ENCODE measurements at places on chromosomes 5 and 9. TPM values are rescaled to one million over a fixed set of nuclear protein-coding genes. Genes with fewer than 3 reads are reported as not detected.

The PCDHB15 gene
- 0.03 TPM for polyA plus RNA-seq

The TMEM245 gene
- 40.0 TPM for polyA plus RNA-seq

DNA sequence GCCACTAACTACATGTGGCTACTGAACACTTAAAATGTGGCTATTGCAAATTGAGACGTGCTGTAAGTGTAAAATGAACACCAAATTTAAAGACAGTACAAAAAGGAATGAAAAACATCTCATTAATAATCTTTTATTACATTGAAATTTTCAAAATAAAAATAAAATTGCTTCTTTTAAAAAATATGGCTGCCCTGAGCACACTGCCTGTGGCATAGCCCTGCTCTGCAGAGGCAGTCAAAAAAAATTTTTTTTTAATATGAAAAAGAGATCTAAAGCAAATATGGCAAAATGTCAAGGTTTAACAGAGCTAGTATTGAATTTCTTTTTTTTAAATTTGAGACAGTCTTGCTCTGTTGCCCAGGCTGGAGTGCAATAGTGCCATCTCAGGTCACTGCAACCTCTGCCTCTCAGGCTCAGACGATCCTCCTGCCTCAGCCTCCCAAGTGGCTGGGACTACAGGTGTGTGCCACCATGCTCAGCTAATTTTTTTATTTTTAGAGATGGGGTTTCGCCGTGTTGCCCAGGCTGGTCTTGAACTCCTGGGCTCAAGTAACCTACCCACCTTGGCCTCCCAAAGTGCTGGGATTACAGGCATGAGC lies 25.6 kb downstream of the CARNMT1 start:
- H3K27ac ChIP-seq: no peak overlapping the region
- H3K36me3 ChIP-seq: peaks cover 3% of the 10 kb centered on the region
- H3K4me1 ChIP-seq: no peaks in the 10 kb centered on the region

- no peak for DNase-seq
- no peak overlapping the region for H3K4me3 ChIP-seq
- no peaks in the 10 kb centered on the region for H3K36me3 ChIP-seq
- H3K4me1 ChIP-seq: peaks cover 1% of the 10 kb centered on the region
- H3K27ac ChIP-seq: no peak overlapping the region
- no peaks in the 10 kb centered on the region for H3K27me3 ChIP-seq
Observed at GRCh38 chr5:160534125-160534524, 112.5 kb downstream of the PTTG1 start.

The STK32A gene
- polyA plus RNA-seq: not detected

DNA sequence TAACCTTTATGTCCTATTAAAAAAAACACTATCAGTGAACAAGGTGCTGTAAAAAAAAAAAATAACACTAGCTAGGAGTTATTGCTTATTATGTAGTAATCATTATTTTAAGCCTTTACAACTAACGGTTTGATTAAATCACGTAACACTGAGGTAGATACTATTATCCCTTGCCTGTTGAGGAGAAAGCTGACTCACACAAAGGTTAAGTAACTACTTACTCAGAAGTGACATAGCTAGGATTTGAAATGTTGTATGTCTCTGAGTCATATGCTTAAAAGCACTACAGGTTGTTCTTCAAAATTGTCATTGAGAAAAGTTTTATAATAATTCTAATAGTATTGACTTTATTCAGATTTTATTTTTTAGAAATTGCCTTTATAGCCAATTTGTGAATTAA lies 8.8 kb downstream of the TENT2 start:
- peaks cover 6% of the 10 kb centered on the region for H3K4me1 ChIP-seq
- peak overlapping the region; percentile 33 for H3K27ac ChIP-seq
- H3K27me3 ChIP-seq: no peaks in the 10 kb centered on the region
- peak; percentile 35 for DNase-seq
- peaks cover 11% of the 10 kb centered on the region for H3K36me3 ChIP-seq

- H3K4me1 ChIP-seq: peaks cover 3% of the 10 kb centered on the region
- no peak overlapping the region for H3K27ac ChIP-seq
- no peak for DNase-seq
- H3K36me3 ChIP-seq: no peaks in the 10 kb centered on the region
Observed at GRCh38 chr5:122062205-122062604, 15.9 kb downstream of the LOX start.

The PCDHGA8 gene
- polyA plus RNA-seq: 0.09 TPM

DNA sequence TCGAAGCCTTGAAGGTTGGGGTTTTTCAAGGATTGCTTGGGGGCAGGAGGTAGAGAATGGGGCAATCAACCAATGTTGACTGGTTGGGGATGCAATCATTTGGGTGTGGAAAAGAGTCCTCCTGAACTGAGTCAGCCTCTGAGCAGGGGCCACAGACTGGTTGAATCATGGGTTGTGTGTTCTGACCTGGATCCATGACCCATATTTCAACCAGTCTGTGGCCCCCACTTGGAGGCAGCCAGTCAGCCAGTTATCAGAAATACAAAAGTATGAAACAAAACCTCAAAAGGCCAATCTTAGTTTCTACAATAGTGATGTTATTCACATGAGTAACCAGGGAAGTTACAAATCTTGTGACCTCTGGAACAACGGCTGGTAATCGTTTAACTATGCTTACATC lies 81.4 kb upstream of the RANBP6 start:
- H3K27me3 ChIP-seq: no peaks in the 10 kb centered on the region
- no peak overlapping the region for H3K4me3 ChIP-seq
- H3K4me1 ChIP-seq: peaks cover 25% of the 10 kb centered on the region
- no peaks in the 10 kb centered on the region for H3K36me3 ChIP-seq

DNA sequence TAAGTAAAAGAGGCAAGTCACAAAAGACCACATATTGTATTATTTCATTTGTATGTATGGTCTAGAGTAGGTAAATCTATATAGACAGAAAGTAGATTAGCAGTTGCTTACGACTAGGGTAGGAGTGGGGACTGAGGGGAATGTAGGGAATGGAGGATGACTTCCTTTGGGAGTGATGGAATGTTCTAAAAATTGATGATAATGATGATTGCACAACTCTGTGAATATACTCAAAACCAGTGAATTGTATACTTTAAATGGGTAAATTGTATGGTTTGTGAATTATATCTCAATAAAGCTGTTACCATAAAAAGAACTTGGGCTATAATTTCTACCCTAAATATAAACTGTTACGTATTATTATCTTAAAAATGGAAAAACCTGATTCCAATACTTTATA lies 35.0 kb downstream of the ADAMTS6 start:
- no peak overlapping the region for H3K4me3 ChIP-seq
- H3K36me3 ChIP-seq: no peaks in the 10 kb centered on the region
- no peaks in the 10 kb centered on the region for H3K4me1 ChIP-seq
- DNase-seq: no peak
- H3K27ac ChIP-seq: no peak overlapping the region

The IFNA2 gene
- polyA plus RNA-seq: not detected

DNA sequence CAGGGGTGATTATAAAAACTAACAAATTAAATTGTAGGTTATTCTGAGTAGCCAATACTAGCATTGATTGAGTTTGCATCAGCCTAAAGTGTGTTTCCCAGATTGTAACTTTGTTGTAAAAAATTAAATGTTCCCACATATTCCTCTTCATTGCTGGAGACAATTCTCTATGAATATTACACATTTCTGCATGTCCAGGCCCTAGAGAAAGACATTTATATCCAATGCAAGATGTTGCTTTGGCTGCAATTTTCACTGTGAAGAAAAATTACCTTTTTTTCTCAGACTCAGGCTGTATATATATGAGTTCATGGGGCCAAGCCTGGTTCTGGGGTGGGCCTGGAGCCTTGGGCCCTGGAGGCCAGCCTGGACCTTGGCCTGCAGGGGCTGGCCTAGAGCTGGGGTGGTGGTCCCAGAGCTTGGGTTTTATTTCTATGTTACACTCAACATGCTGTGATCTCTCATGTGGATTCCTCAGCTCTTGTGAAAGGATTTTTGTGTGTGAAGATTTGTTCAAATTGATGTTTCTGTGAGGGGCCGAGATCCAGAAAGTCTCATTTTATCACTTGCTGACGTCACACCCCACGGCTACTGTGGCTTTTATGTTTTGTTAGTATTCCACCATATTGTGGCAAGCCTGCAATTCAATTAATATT lies 232.5 kb downstream of the SPATA31A1 start:
- H3K27me3 ChIP-seq: no peaks in the 10 kb centered on the region
- no peaks in the 10 kb centered on the region for H3K36me3 ChIP-seq
- no peak for DNase-seq

- H3K27ac ChIP-seq: no peak overlapping the region
- H3K36me3 ChIP-seq: no peaks in the 10 kb centered on the region
- no peaks in the 10 kb centered on the region for H3K4me1 ChIP-seq
- no peak for DNase-seq
- H3K4me3 ChIP-seq: no peak overlapping the region
Observed at GRCh38 chr9:79896390-79896980, 324.7 kb downstream of the TLE4 start.

The TMC1 gene
- polyA plus RNA-seq: 0.24 TPM
